ENCODE measurements at places on chromosomes 5 and 9.

- no peaks in the 10 kb centered on the region for H3K27me3 ChIP-seq
- no peaks in the 10 kb centered on the region for H3K4me1 ChIP-seq
- no peak overlapping the region for H3K4me3 ChIP-seq
Measured at GRCh38 chr9:99231711-99232110, 9.6 kb downstream of the SEC61B start.

- H3K36me3 ChIP-seq: no peaks in the 10 kb centered on the region
- H3K27ac ChIP-seq: no peak overlapping the region
- DNase-seq: no peak
- no peaks in the 10 kb centered on the region for H3K27me3 ChIP-seq
Measured at GRCh38 chr5:110265162-110265561, 461.3 kb downstream of the TMEM232 start.

DNA sequence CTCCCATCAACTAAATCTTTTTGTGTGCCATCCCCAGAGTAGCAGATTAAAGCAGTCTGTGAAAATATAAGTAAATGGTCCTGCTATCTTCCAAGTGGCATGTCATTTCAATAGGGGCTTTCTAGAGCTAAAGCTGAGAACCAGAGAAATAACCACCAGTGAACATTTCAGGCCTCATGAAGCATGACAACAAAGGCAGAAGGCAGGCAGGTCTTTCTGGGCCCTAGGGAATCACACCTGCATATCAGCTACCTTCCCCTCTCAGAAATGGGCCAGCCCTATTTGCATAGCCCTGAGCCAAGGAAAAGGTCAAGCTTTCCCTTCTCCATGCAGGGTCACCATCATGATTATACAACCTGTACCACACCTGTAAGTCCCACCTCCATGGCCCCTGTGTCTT is 205.3 kb downstream of the DEPDC1B start:
- H3K4me3 ChIP-seq: no peak overlapping the region
- DNase-seq: no peak
- no peaks in the 10 kb centered on the region for H3K4me1 ChIP-seq
- no peak overlapping the region for H3K27ac ChIP-seq

DNA sequence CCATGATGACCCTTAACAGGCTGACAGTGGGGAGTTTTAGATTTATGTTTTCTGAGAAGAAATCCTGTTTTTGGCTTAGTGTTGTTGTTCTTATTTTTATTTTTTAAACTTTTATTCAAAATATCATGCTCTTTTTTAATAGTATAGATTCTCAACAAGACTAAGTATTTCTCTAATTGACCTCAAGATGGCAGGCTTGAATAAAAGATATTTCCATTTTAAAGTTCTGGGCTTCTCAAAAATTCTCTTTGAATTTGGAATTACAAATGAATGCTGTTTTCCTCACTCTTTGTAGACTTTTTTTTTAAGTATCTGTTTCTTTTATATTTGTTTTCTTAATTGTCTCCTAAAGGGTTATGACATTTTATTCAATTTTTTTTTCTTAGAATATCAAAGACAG is 50.0 kb upstream of the SH3GL2 start:
- no peaks in the 10 kb centered on the region for H3K4me1 ChIP-seq
- H3K36me3 ChIP-seq: no peaks in the 10 kb centered on the region
- no peaks in the 10 kb centered on the region for H3K27me3 ChIP-seq
- no peak overlapping the region for H3K4me3 ChIP-seq
- H3K27ac ChIP-seq: no peak overlapping the region
- no peak for DNase-seq

DNA sequence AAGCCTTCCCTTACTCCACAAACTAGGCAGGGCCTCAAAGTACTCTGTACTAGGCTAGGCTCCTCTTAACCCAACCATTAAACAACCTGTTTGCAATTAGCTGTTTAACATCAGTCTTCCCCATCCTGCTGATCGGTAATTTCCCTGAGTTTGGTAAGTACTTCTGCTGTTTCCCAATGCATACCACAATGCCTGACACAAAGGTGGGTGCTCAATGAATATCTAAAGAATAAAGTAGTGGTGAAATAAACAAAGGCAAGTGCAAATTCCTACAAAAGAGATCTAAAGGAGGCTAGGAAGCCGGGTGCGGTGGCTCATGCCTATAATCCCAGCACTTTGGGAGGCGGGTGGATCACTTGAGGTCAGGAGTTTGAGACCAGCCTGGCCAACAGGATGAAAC is 25.0 kb downstream of the FBXW2 start:
- no peaks in the 10 kb centered on the region for H3K4me1 ChIP-seq
- H3K27ac ChIP-seq: no peak overlapping the region
- DNase-seq: no peak
- no peaks in the 10 kb centered on the region for H3K27me3 ChIP-seq

DNA sequence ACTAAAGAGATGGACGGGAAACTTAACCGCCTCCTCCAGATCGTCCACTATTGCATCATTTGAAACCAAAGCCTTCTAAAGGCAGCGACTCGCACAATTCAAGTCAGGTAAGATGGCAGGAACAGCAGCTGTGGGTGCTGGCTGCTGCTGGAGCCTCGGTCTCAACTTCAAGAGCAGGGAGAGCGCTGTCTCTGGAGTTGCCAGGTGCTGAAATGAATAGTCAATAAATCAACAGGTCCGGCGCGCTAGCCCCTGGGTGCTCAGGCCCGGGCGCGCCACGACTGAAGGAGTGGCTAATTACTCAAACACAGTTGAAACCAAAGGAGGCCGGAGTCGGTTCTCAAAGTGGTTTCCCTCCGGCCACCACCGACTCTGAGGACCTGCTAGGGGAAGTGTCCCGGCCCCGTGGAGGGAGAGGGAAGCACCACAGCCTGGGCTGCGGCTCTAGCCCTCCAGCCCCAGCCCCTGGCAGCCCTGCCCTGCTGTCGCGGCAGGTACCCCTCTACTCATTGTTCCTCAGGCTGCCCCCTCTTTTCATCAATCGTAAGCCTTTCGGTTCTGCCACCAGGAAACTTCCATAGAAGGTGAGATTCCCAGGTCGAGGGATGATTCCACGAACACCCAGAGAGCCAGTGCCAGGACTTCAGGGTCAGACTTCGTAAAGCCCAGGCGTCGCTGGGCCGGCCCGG is 804 bp downstream of the TTC39B start:
- H3K4me3 ChIP-seq: peak overlapping the region; percentile 71
- DNase-seq: peak; percentile 90
- no peaks in the 10 kb centered on the region for H3K4me1 ChIP-seq
- peak overlapping the region; percentile 86 for H3K27ac ChIP-seq
- H3K27me3 ChIP-seq: no peaks in the 10 kb centered on the region

- H3K27ac ChIP-seq: no peak overlapping the region
- no peak overlapping the region for H3K4me3 ChIP-seq
- H3K36me3 ChIP-seq: no peaks in the 10 kb centered on the region
Measured at GRCh38 chr5:143551820-143552251, 148.3 kb upstream of the NR3C1 start.

DNA sequence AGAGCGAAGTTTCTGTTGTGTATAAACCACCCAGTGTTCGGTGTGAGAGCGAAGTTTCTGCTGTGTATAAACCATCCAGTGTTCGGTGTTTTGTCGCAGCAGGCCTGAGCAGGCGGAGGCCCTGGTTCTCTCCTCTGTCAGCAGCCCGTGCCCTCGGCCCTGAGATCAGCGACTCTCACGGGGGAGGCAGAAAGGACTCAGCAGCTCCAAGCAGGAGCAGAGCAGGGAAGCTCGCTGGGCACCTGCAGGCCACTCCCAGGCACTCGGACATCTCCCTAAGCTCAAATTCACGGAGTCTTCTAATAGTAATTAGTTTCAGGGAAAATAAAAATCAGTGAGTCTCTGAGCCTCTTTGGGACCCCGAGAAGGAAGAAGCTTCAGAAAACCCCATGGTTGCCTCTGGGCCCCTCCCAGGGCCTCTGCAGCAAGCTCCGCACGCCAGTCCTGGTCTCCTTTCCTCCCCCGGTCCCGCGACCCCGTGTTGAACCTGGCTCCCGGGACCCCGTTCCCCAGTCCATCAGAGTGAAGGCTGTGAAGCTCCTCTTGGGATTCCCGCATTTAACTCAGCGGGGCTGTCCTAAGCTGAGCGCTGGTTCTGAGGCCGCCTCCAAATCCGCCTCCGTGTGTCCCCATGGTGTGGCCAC is 81.9 kb upstream of the ADAMTS2 start:
- H3K4me1 ChIP-seq: no peaks in the 10 kb centered on the region
- H3K36me3 ChIP-seq: no peaks in the 10 kb centered on the region
- H3K27ac ChIP-seq: no peak overlapping the region
- no peak for DNase-seq
- no peaks in the 10 kb centered on the region for H3K27me3 ChIP-seq
- H3K4me3 ChIP-seq: no peak overlapping the region

- no peaks in the 10 kb centered on the region for H3K36me3 ChIP-seq
- DNase-seq: peak; percentile 83
- H3K27ac ChIP-seq: no peak within 1 kb of the TSS
- peaks cover 6% of the 10 kb centered on the region for H3K27me3 ChIP-seq
- no peaks in the 10 kb centered on the region for H3K4me1 ChIP-seq
Measured at GRCh38 chr9:133609311-133610098, at the start of gene FAM163B. TSS of gene FAM163B (minus strand) at chr9:133609389. CDS start at chr9:133580223, 29,166 bp downstream.

- H3K4me1 ChIP-seq: peaks cover 35% of the 10 kb centered on the region
- peak; percentile 98 for DNase-seq
- H3K27ac ChIP-seq: peak overlapping the region; percentile 71
- H3K4me3 ChIP-seq: peak overlapping the region; percentile 55
- no peaks in the 10 kb centered on the region for H3K27me3 ChIP-seq
Measured at GRCh38 chr5:125412561-125413495, 666.4 kb upstream of the ZNF608 start.
